ENCODE measurements at places on chromosomes 2 and 18.

DNA sequence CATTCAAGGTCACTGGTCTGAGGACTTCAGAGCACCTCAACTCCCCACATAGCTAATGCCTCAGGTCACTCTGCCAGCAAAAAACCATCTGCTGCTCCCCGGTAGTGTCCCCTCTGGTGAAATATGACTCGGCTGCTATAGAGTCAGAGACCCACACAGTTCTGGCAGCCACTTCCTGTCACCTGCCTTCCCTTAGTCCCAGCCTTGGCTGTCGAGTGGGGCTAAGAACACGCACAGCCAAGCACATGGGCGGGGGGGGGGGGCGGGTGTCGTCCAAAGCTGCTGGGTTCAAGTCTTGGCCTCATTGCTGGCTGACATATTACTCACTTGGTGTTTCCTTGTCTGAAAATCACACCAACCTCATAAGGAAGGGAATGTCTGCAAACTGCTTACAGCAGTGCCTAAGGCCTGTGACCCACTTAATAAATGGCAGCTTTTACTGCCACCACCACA is 37.5 kb downstream of the POLR1A start:
- DNase-seq = peak; percentile 11

DNA sequence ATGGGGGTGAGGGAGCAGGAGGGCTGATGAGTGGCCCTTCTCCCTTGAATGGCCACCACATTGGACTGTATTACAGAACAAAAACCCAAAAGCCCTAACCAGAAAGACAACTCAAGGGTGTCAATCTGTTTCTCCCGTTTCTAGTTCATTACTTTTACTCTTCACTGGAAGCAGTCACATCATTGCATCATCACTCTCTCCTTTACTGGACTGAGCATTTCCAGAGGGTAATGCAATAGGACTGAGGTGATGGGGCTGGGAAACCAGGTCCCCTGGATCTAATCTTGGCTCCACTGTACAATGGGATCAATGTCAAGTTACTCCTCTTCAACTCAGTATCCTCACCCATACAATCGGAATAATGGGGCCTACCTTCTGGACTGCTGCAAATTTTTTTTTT is 56.1 kb downstream of the BCL2 start:
- no peak for DNase-seq

DNA sequence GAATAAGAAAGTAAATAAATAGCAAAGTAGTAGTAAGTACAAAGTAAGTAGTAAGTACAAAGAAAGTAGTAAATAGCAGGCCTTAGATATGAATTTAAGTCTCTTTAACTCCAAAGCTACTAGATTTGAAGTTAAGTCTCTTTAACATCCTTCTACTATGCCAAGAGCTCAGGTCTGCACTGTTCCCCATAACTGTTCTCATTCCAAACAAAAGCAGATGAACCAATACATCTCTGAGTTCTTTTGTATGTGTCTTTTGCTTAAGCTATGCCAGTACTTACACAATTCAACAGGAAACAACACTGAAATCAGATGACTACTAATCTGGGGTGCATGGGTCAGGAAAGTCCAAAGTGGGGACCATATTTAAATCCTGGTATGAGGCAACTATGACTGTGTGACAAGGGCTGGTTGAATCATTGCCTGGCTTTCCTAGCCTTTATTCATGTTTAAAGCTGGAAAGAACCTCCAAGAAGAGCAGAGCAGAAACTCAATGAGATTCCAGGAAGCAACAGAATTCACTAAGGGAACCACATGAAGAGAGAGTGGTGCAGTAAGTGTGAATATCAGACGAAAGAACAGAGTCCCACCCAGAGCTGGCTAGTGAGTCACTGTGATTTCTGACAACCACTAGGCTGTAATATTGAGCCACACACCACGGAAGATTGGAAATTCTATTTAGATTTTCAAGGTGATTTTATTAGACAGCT is 51.0 kb upstream of the CYP26B1 start:
- no peak for DNase-seq

DNA sequence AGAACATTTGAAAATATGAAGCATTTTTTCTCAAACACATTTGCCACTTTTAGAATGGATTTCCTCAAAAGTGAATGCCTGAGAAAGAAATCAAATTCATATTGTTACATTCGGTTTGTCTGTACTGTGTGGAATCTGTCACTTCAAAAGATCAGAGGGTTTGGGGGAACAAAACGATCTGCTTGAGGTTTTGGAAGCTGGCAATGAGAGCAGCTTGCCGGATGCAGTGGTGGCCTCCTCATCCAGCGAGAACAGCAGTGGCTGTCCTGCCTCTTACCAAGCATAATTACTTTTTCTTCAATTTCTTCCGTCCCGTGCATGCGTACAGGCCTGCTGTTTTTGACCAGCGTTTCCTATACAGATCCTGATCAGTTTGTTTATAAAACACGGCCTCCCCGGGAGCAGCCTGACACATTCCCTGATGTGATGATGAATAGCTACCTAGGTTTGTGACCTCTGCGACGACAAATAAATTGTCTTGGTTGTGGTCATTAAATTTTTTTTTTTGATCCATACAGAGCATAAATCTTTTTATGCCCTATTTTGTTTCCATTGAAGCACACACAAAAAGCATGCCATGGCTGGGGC is 45.2 kb downstream of the ITGA6 start:
- no peak for DNase-seq

DNA sequence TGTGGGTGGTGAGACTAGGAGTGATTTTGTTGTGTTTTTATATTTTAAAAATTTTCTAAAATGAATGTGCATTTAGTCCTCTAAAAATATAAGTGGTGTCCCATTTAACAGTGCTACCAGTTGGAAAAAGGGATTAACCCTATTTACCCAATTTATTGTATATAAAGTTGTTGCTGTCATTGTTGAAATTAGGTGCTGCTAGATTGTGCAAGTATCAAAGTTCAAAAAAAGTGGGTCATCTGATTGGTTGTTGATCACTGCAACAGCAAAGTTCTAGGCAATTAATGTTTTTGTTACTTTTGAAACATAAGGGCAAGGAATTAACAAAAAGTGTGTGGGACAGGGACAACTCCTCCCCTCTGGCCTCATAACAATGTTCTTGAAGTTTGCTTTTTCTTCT is 40.6 kb downstream of the ADNP2 start:
- no peak for DNase-seq

GRCh38 chr2:33581872-33582271 is 17.2 kb downstream of the FAM98A start:
- DNase-seq = peak; percentile 16

- no peak for DNase-seq
Observed at GRCh38 chr2:133862400-133862977, 294.2 kb upstream of the NCKAP5 start.
